Posterior vena cava (tissue), 2 donors: ENCODE measurements at places on chromosomes 13 and 19. TPM values are rescaled to one million over a fixed set of nuclear protein-coding genes. Genes with fewer than 3 reads are reported as not detected.

DNA sequence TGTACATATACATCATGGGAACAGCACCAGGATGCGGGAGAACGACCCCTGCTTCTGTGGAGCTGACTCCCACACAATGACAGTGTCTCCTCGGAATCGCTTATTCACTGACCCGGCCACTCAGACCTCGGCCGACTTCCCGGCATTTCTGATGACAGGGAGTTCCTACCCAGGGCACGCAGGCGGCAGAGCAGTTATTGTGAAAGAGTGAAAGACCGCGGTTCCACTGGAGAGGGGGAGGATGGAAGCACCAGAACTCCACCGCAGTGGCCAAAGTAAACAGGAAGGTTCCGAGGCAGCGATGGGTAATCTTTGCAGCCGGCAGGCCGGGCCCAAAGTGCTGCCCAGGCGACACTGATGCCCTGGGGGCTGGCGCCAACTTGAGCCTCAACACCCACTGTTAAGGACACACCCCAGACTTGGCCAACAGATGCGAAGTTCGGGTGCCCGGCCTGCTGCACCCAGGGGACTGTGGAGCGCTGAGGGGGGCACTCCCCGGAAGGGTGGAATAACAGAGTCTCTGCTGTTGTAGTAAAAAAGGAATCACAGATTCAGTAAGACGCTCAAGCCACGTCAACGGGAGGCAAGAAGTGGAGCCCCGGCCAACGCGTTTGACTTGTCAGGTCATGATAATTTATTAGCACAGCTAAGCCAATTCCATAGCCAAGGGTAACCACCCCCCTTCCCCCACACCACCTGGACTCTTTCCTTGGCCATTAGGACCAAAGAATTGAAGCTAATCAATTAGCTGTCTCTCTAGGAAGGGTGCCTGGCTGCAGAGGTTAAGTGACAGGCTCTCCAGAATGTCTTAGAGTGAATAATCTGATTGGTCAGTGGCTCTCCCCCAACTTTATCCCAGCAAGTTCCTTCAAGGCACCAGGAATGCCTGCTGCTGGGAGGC is 5.8 kb downstream of the MLLT1 start:
- DNase-seq, result peak; percentile 97

- peak; percentile 12 for DNase-seq
Observed at GRCh38 chr19:29660835-29661234, 4.4 kb upstream of the PLEKHF1 start.

DNA sequence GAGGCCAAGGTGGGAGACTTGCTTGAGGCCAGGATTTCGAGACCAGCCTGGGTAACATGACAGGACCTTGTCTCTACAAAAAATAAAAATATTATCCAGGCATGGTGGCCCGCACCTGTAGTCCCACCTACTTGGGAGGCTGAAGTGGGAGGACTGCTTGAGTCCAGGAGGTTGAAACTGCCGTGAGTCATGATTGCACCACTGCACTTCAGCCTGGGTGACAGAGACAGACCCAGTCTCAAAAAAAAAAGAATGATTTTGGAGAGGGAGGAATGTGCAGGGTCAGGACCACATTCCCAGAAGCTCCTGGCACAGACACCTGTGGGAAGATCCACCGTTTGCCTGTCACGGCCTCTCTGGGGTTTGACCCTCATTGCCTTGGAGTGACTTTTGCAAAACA is 9.3 kb upstream of the BAX start:
- DNase-seq, result no peak

GRCh38 chr13:39321574-39321973 is 281.4 kb downstream of the LHFPL6 start:
- no peak for DNase-seq

DNA sequence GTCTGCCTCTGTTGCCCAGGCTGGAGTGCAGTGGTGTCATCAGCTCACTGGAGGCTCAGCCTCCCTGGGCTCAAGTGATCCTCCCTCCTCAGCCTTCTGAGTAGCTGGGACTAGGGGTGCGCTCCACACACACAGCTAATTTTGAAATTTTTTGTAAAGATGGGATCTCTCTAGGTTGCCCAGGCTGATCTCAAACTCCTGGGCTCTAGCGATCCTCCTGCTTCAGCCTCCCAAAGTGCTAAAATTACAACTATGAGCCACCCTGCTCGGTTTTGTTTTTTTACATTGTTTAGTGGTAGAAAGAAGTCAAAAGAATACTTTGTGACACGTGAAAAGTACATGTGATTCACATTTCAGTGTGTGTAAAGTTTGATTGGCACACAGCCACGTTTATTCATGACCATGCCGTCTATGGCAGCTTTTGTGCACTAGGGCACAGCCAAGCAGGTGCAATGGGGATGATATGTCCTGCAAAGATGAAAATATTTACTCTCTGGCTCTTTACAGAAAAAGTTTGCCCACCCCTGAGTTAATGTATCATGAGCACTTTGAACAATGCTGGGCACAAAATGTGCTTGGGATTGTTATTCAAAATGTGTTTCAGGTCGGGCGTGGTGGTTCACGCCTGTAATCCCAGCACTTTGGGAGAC is 16.2 kb upstream of the NFIC start:
- no peak for DNase-seq

- DNase-seq, result peak; percentile 70
Observed at GRCh38 chr19:54459282-54460229, 4.0 kb downstream of the LENG9 start.

GRCh38 chr19:18860725-18861124 is 29.0 kb downstream of the UPF1 start:
- DNase-seq, result no peak

DNA sequence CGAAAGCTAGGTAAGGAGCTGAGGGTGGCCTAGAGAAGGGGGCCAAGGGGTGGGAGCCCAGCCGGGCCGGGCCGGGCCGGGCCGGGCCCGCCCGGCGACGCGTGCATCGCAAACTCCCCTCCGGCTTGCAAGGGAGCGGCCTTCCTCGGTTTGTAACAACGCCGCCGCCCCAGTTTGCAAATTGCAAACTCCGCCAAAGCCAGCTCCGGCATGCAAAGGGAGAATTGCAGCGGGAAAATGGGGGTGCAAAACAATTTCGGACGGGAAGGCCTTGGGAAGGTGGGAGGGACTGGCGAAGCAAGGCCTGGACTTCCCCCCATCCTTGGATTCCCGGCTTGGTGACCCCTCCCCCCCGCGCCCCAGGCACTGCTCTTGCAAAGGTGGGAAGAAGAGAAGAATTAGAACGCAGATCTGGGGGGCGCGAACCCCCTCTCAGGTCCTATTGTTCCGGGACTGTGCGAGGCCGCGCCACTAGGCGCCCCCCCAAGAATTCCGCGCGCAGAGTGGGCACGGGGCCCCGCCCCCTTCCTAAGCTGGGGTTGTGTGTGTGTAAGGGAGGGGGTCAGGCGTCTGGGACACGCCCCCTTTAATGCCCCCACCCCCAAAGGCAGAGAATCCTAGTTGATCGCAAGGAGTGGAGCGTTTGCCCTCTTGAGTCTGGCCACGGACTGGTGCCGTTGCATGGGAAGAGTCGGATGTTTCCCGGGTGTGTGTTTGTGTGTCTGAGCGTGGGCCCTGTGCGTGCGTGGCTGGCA is 926 bp downstream of the PRR12 start:
- DNase-seq, result no peak

DNA sequence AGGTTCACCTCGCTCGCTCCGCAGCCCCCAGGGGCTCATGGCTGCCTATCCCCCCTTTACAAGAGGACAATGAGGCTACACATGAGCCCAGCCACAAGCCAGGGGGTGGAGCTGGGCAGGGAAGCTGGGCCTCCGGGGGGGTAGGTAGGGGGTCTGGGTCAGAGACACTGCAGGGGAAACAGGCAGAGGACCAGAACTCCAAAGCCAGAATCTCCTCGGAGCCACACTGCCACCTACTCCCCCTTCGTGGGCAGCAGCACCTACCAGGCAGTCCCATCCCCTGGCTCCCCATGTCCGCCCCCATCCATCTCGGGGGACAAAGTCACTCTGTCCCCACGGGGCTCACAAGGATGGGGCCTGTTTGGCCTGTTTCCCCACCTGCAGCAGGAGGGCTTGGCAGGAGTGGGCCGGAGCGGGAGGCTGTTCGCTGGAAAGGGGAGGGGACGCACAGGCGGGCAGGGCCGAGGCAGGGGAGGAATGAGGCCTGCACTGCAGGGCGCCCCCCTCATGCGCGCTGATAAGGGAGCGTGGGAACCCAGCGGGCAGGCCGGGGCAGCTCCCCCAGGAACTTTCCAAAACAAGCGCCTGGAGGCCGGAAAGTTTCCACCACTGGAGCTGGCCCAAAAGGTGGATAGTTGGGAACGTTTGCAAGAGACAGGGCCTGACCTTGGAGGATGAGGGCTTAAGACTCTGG is 545 bp upstream of the ISYNA1 start:
- no peak for DNase-seq

DNA sequence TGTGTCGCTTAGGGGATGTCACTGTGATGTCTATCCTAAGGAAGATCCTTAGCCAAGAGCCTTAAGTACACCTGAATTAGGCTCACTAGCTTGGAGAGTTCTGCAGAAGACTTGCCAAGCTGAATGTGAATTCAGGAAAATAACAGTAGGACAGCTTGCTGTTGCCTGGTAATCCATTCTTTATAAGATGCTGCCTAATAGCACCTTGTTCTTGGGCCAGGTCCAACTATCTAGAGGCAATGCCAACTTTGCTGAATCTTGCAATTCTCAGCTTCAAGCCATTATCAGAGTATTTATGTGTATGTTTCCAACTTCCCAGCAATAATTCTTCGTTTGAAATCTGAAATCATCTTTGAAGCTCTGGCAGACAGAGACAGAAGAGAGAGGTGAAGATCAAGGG is 102.8 kb downstream of the PCDH17 start:
- no peak for DNase-seq

DNA sequence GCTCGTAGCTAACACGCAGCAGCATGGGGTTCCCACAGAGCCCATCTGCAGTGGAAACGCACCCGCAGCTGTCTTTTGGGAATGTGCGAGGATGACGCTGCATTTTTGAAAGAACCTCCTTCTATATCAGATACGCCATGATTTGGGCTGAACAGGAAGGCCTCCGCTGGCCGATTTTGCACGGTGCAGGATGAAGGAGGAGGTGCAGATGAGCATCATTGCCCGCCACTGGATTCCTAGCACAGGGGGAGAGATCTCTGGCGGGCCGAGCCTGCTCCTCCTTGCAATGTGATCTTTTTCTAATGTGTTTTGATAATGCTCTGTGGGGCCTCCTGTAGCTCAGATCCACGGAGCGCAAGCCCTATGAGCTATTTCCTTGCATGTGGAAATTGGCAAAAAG is 55.5 kb downstream of the EFNB2 start:
- no peak for DNase-seq

GRCh38 chr13:66506979-66507378 is 723.2 kb downstream of the PCDH9 start:
- no peak for DNase-seq

DNA sequence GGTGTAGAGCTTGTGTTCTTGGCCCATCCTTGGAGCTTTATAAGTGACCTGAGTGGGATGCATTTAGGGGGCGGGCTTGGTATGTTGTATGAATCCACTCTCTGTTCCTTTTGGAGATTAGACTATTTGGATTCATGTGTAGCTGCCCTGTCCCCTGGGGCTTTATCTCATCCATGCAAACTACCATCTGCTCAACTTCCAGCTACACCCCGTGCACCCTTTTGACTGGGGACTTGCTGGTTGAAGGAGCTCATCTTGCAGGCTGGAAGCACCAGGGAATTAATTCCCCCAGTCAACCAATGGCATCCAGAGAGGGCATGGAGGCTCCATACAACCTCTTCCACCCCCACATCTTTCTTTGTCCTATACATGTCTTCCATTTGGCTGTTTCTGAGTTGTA is 6.1 kb downstream of the CLEC4M start:
- no peak for DNase-seq

GRCh38 chr19:10388957-10389356 is 8.6 kb upstream of the TYK2 start:
- peak; percentile 96 for DNase-seq

GRCh38 chr19:28956961-28957360 is 256.0 kb downstream of the UQCRFS1 start:
- no peak for DNase-seq

DNA sequence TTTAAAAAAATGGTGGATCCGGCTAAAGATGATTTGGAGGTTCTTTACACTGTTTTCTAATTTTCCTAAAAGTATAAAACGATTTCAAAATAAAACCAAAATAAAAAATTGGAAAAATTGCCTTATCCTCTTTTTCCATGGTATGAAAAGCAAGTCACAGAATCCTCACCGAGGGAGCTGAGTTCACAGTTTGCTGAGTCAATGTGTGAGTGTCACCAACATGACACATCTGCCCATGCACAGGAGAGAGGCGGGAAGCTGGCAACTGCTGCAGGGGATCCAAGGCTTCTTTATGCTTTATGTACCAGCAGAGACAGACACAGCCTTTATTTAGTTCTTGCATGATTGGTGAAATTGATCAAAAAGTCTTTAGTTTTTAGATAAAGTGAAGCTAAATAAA is 157.8 kb downstream of the TNFSF13B start:
- no peak for DNase-seq

GRCh38 chr19:10431943-10432735 is 11.8 kb downstream of the PDE4A start:
- DNase-seq, result peak; percentile 90

- DNase-seq, result no peak
Observed at GRCh38 chr13:31996601-31997000, 35.0 kb upstream of the FRY start.

DNA sequence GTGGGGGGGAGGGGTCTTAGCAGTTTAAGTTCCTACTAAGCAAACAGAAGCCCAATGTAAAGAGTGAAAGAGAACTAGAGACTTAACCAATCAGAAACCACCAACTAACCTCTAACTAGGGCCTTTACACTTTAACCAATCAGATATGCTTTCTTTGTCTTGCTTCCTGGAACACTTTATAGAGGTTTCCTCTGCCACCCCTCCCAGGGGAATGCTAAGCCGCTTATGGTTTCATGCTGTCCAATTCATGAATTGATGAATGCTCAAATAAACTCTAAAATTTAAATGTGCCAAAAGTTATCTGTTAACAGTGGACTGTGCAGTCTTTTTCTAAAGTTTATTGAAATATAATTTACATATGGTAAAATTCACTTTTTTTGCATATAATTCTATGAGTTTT is 33.9 kb upstream of the LATS2 start:
- DNase-seq, result no peak

DNA sequence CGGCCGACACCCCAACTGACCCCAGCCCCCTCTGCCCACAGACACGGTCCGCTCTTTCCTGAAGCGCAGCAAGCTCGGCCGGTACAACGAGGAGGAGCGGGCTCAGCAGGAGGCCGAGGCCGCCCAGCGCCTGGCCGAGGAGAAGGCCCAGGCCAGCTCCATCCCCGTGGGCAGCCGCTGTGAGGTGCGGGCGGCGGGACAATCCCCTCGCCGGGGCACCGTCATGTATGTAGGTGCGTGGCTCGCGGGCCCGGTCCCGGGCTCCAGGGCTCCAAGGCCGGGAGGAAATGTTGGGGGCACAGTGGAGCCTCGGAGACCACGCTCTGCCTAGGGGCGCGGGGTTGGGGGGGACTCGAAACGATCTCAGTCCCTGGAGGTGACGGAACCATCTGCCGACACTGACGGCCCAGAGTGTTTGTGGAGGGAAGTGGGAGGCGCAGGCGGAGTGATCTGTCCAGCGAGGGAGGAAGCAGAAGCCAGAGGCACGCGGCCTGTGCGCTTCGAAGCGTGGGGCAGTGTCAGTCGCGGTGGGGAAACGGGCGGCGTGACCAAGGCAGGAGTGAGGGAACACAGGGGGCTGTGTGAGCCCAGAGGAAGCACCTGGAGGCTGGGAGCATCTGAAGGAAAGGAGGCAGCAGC is 6.3 kb downstream of the TBCB start:
- no peak for DNase-seq

Gene GIPR
- 0.38 TPM for total RNA-seq

Gene C19orf38
- 2.0 TPM for total RNA-seq

Gene REXO1
- total RNA-seq, result 22.8 TPM

Gene TJP3
- not detected for total RNA-seq

Gene ZNF737
- 10.0 TPM for total RNA-seq

Gene JAK3
- 8.8 TPM for total RNA-seq

Gene TPTE2
- 0.19 TPM for total RNA-seq

Gene C19orf81
- not detected for total RNA-seq

Gene KCNRG
- 0.46 TPM for total RNA-seq
